ENCODE measurements at places on chromosomes 5 and 9.

DNA sequence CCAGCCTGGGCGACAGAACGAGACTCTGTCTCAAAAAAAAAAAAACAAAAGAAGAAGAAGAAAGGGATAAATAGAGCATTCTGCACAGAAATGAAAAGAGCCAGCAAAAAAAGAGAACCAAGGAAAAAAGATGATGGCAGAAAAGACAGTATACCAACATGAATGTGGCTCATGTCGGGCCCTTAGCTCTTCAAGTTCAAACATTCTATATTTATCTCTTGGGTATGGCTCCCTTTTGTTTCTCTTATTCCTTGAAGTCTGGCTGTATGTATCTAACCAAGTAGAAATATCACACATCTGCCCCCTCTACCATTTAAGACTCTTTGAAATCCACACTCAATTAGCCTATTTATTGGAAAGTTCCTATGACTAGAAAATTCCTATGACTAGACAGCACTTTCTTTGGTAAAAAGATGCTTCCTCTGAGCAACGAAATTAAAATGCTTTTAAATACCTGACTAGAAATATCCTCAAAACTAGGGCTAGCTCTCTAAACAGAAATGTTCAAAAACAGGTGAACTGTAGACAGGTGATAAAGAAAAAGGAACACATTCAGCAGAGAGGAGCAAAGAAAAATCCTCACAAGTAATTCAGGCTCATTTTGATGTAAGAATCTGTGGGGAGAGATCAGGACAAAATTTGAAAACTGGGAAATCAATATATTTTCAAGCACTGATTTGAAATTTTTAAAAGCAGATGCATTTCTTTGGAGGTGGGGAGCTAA, 2.6 kb downstream of the SELENOP start:
- no peak for DNase-seq

GRCh38 chr9:132670457-132671391, at the start of gene GTF3C4:
Gene GTF3C4 (plus strand): TSS chr9:132670464. CDS start chr9:132670599, 135 bp downstream.
- DNase-seq, result no peak

- DNase-seq, result no peak
Measured at GRCh38 chr5:102865171-102865509, 110.0 kb downstream of the PAM start.

DNA sequence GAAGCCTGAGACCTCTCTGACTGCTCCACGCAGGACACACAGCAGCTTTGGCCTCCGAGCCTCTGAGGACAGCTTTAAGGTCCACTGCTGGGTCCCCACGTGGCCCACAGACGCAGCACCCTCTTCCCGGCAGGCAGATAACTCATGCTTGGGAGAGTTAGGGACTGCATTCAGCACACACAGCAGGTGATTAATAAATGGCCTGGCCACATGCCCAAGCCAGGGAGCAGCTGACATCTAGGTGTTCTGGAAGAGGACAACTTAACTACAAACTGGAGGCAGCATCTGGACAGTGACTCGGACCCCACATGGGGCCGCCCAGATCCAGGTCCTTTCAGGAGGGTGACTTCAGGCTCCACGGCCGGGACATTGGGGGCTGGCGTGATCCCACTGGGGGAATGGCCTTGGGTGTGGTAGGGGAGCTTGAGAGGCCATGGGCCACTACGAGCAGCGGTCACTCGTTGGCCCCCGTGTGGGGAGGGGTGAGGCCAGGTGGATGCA, 11.3 kb downstream of the NINJ1 start:
- DNase-seq, result no peak

DNA sequence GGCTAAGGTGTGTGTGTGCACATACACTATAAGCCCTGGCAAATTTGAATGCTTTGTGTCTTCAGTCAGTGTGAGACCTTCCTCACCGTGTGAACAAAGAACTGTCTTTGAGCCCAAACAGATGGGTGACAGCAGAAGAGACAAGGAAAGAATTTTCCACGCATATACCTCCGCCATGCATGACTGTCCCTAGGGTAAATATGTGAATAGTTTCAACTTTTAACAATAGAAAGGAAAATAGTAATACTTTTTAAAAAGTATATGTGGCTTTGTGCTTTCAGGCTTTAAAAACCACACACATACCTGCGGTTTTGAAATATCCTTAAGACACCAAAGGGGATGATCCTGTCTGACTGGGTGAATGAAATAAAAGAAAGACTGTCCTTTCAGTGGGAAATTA, 438.6 kb upstream of the MPDZ start:
- DNase-seq, result no peak

- no peak for DNase-seq
Measured at GRCh38 chr5:159874263-159874662, 42.0 kb upstream of the ADRA1B start.

DNA sequence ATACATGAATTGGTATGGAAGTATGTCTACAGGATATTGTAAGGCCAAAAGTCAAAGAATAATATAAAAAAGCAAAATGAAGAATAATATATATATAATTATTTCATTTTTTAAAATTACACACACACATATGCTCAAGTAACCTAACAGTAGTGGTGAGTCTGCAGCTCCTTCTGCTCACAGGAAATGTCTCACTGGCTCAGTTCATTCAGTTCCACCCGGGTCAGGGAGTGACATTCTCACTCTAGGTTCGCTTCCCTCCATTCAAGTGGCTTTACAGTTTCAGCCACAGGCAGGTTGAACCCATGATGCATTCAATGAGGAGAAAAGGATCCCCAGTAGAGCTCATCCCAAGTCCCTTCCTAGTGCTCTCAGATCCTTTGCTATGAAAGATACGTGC, 90.8 kb downstream of the SUSD1 start:
- DNase-seq, result no peak

DNA sequence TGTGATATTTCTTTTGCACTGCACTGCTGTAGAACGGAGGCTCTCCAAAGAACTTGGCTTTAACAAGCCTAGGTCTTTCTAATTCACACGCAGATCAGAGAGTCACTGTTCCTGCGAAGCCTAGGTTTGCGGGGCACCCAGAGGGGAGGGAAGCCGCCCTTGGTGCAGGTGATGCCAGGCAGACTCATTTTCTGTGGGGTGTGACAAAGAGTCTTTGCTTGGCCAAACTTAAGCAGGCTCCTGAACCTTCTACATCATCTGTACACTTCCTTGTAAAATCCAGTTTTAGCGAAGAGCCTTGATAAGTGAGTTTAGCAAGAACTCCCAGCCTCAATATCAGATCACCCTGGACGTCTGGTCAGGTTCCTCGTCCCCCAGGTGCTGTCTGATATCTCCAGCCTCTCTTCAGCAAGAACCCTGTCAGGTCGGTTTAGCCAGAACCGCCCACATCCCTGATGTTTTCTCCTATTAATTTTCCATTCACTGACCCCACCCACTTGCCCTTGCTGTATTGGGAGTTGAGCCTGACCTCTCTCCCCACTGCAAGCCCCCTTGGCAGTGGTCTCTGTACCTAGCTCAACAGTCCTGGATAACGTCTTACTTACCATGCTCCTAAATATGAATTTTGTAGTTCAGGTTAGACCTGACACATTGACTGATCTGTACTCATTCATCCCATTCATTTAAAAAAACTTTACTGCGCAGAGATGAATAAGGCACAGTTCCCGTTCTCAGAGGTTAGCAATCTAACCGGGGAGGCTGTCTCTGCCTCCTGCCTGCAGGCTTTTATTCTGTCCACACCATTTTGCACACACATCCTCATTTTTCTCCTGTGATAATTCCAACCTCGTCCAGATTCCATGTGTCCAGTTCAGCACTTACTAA, 880 bp upstream of the UBAC1 start:
- no peak for DNase-seq

GRCh38 chr5:140672455-140673186, 755 bp downstream of the DND1 start:
- no peak for DNase-seq

DNA sequence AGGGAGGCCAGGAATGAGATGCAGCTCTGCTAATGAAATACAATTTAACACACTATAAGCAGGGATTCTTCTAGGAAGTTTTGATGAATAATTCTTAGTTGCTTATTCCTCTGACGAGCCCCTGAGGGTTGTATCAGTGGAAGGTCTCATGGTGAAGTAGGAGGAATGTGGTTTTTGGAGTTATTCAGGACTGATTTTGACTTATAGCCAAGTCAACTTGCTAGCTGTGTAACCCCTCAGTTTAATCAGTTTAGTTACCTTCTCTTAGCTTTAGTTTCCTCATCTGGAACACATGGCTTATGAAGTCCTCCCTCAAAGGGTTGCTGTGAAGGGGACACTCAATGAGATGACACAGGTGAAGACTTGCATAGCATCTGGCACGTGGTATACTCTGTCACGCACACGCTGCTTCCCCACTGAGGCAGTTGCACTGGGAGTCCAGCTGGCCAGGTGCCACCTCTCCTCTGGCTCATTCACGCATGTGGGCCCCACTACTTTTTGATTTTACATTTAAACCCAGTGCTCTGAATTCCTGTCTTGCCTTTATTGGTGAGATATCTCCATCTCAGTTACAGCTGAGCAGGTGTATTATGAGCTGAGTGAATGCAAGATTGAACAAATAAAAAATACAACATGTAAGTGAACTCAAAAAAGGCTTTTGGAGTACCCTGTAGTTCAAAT, 415.0 kb downstream of the ARHGEF28 start:
- DNase-seq, result no peak

GRCh38 chr9:77899679-77900354, 131.8 kb downstream of the GNAQ start:
- DNase-seq, result no peak

- DNase-seq, result no peak
Measured at GRCh38 chr9:98533132-98533531, 175.6 kb downstream of the GABBR2 start.

GRCh38 chr9:129355631-129356030, 177.6 kb upstream of the IER5L start:
- DNase-seq, result no peak

- no peak for DNase-seq
Measured at GRCh38 chr9:113622600-113623400, 159.3 kb downstream of the RGS3 start.

GRCh38 chr9:119289740-119290433, 79.3 kb downstream of the BRINP1 start:
- DNase-seq, result no peak

Data from cortex of kidney (tissue), 1 donor.